GM23248 (cell line): ENCODE measurements at places on chromosomes 1 and 21.
A peak's percentile ranks its signal among the peaks of the same experiment; 100 is the strongest.

DNA sequence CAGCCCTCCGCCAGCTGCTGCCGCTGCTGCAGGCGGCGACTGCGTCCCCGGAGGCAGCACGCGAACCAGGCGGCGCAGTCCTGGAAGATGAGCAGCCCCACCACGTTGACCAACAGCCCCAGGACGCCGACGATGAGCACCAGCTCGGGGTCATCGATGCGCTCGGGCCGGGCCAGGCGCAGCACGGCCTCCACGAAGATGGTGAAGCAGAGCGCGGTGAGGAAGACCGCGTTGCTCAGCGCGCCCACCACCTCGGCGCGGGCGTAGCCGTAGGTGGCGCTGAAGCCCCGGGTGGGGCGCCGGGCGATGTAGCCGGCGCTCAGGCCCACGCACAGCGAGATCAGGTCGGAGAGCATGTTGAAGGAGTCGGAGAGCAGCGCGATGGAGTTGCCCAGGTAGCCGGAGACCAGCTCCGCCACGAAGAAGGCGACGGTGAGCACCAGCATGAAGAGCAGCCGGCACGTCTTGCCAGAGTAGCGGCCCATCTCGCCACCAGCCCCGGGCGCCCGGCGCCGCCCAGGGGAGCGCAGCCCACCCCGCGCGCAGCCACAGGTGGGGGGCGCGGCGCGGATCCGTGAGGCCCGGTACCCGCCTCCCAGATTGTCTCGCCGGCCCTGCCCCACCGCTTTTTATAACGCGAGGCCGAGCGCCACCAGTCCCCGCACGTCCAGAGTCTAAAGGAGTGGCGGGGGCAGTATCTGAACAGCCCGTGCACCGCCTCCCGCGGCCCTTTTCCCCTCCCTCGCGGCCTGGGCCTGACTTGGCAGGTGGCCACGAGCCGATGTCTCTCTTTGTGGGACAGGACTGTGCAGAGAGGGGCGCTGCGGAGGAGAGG is at the start of gene SLC30A10:
Gene SLC30A10, minus strand, starts transcription at position 602 of the 835 bp plus-strand sequence. Its CDS starts 117 bp downstream, at position 485.
- peak; percentile 35 for DNase-seq

DNA sequence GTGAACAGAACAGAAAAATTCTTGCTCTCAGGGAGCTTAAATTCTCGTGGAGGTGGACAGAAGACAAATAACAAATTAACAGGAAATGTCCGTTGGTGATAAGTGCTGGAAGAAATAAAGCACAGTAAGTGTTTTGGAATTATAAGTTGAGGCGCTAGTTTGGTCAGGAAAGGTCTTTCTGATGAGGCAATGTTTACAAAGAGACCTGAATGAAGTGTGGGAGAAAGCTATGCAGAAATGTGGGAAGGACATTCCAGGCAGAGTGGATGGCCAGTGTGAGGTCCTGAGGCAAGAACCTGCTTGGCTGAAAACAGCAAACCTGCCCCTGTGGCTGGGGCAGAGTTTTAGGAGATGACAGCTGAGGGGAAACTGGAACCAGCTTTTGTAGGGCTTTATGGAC is 23.3 kb downstream of the NGF start:
- peak; percentile 84 for DNase-seq

DNA sequence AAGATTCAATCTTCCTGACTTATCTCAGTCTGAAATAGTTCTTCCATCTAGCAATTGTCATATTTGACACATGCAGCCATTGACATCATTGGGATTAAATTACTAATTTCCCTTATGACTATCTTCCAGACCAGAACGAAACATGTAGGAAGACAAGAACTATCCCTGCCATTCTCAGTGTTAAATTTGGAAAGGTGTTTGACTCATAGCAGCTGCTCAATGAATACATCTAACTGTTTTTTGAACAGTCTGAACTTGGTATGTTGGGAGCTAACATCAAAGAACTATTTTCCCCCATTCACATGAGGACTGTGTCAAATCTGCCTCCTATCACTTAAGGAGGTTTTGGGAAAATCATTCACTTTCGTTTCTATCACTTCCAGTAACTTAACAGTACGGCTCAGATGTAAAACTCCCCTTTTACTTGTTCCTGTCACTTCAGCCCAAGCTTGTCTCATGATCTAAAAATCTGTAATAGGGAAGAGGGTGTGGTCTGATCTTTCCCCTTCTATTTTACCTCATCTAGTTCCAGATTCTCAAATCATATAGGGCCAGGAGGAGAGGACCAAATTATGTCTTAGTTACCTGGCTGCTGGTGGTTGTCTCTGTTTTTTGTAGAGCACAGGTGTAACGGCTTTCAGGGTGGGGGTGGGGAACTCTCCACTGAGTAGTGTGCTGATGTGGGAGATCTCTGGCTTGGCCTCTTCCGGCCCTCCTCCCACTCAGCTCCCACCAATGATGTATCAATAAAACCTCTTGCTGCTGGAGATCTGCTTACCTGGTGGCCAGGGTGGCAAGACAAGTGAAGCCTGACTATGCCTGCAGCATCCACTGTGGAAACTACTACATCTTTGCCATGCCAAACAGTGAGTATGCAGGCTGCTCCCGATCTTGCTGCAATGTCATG is 26.2 kb upstream of the SLAMF1 start:
- DNase-seq, result no peak

GRCh38 chr1:31694964-31695313 is 8.9 kb downstream of the COL16A1 start:
- no peak for DNase-seq

- DNase-seq, result no peak
Measured at GRCh38 chr1:6035719-6036118, 10.0 kb upstream of the KCNAB2 start.

- peak; percentile 90 for DNase-seq
Measured at GRCh38 chr1:226002667-226003501, 3.7 kb upstream of the SDE2 start.

- no peak for DNase-seq
Measured at GRCh38 chr1:63634471-63634870, 41.3 kb downstream of the PGM1 start.

GRCh38 chr1:112557385-112557784 is 48.6 kb downstream of the WNT2B start:
- peak; percentile 32 for DNase-seq

DNA sequence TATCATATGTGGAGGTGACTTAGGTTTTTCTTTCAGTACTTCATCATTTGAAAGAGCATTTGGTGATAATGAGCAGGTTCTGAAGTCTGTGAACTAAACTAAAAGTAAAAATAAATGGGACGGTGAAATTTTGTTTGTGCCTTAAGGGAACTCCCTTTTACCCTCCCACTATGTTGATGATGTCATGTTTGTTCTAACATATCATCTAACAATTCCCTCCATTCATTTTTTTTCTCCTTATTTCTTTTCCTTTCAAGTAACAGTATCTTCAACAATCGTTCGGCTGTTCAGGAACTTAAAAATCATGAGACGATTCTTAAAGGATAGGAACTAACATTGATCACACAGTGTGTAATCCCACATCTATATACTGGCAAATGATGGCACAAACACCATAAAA is 30.0 kb upstream of the IRF2BP2 start:
- no peak for DNase-seq

GRCh38 chr1:110734133-110734680 is 59.5 kb upstream of the KCNA3 start:
- no peak for DNase-seq

DNA sequence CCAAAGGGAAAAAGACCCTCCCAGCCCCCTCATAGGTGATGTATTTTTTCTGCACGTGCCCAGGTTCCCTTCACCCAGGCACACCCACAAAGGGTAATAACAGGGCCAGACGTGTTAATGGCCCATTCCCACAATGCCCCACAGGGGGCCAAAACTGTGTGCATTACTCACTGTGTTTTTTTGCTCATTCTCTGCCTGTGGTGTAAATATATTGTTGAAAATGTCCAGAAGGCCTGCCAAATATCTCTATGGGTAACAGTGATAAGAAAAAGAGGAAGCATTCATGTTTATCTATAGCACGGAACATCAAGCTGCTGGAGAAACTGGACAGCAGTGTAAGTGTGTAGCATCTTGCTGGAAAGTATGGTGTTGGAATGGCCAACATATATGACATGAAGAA is 21.9 kb downstream of the RHEX start:
- DNase-seq, result no peak

GRCh38 chr1:70738624-70739023 is 309.0 kb downstream of the PTGER3 start:
- DNase-seq, result no peak

DNA sequence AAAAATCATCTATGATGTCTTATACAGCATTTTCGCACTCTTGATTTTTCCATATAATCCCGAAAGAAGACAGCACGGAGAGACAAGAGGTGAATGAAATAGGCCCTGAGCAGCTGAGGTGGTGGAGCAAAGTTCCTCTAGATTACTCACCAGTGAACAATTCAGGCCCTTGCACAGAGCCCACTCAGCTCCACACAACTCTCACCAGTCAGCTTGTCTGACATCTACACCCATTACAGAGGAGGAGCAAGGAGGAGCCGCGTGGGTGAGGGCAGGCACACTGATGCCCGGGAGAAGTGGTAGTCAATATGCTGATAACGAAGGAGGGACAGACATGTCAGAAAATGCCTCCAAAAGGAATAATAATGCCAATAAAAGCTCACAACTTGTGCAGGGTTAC is 59.9 kb downstream of the DNM3 start:
- DNase-seq, result no peak

DNA sequence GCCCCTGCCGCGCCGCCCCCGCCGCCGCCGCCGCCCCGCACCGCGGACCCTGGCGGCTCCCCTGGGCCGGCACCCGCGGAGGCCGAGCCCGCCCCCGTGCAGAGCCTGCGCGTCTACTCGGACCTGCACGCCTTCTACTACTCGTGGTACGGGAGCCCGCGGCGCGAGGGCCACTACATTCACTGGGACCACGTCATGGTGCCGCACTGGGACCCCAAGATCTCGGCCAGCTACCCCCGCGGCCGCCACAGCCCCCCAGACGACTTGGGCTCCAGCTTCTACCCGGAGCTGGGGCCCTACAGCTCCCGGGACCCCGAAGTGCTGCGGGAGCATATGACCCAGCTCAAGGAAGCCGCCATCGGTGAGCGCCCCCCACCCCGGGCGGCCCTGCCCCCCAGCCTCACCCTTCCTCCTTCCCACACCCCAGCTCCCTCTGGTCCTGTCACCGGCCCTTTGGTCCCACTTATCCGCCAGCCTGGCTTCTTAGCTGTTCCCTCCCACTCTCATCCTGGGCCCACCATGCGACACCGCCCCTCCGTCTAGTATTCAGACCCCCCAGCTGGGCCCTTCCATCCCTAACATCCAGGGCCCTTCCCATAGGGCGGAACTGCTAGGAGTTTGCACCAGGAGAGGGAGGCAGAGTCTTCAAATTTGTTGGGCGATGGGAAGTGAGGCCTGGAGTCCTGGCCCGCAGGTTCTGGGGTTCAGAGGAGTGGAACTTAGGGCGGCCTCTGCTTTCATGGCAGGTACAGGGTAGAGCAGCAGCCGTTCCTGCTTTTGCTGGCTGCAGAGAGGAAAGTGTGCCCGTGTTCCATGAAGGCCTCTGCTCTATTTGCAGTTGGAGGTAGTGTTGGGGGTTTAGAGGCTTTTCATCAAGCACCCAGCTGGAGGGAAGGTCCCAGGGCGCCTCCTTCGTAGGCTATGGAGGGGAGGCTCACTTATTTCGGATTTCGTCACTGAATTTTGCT is 1.0 kb downstream of the MANEAL start:
- no peak for DNase-seq

DNA sequence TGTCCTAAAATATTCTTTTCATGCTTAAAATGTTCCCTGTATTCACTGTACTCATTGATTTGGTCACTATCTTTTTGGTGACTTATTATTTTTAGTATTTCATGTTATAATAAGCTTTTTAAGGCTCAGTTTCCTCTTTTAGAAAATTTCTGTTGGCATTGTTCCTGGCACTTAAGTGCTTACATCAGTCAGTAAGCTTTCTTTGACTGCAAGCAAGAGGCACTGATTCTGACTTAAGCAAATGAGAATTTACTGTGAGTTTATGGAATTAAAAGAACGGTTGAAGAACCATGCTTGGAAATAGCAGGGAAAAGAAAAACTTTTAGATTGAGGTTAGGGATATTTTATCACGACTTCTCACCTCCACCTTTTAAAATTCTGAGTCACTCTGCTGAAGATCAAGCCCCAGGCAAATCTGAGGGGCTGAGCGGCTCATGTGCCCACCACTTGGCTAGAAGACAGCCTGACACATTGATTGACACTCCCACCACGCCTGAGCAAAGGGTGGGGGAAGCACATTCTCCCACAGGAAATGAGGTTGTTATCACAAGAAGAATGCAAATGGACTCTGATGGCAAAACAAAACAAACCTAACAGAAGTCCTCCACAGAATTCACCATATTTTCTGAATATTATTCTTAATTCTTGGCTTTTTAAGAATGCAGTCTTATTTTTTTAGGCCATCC is 102.8 kb downstream of the KCTD3 start:
- DNase-seq, result no peak
